Muscle of back (tissue), 13 donors: ENCODE measurements at places on chromosomes 3 and 15. TPM values are rescaled to one million over a fixed set of nuclear protein-coding genes. Genes with fewer than 3 reads are reported as not detected.
A peak's percentile ranks its signal among the peaks of the same experiment; 100 is the strongest.

The TIMP4 gene
- 2.9 TPM for polyA plus RNA-seq

The SCAANT1 gene
- 2.1 TPM for polyA plus RNA-seq

The RNU6-1 gene
- polyA plus RNA-seq = not detected

DNA sequence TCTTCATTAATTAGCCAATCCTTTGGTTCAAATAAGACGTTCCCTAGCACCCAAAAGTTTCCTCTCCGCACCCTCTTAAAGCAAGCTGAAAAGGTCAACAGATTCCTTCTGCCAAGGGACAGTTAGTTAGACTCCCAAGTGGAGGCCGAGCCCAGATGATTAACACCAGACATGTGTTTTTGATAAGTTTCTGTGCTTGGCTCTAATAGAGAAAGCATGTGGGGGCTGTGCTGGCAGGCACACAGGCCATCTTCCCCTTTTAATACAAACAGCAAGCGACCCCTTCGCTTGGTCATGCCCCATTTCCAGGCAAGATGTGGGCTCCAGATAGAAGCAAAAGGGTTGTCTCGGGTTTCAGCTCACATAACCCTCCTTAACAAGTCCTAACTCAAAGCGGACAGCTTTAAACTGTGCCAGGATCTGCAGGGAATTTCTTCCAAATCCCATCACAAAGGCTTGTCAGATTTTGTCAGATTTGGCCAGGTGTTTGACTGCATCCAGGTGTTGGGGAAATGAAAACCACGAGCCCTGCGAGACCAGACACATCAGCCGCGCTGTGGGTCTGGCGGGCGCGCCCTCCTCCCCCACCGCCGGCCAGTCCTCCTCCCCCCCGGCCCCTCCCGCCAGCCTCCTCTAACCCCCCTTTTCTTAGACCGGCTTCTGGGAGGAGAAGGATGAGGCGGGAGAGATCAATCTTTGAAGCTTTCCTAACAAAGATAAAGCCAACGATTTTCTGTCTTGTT is 3.3 kb downstream of the HES1 start:
- DNase-seq = peak; percentile 68

DNA sequence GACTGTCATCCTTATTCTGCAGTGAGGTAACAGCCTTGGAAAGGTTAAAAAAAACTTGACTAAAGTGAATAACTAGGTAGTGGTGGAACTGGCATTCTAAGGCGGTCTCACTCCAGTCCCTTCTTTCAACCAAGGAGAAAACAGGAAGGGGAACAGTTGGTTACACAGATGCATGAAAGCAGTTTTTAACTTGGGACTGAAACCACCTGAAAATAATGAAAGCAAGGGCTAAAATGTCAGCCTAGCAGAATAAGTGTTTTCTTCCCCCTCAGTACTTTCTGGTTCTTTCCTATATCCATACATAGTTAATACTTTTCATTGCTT is 748 bp upstream of the AVEN start:
- no peak for DNase-seq
